ENCODE measurements at places on chromosomes 3 and 15.

DNA sequence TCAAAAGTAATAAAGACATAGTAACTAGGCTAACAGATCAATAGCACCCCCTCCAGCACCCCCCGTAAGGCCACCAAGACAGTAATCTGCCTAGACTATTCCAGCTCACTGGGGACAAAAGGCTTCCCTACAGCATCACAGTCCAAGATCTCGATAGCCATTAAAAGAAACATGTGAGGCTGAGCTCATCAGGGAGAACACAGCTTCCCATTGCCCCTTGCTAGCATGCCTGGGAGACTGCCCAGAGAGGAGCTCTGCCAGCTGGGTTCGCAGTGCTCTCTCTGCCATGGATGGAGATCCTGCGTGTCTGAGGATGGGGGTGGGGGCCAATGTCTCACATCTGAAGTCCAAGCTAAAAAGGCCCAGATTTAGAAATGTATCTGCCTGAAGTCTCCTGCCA lies 17.8 kb downstream of the LRIG1 start:
- no peak for DNase-seq

DNA sequence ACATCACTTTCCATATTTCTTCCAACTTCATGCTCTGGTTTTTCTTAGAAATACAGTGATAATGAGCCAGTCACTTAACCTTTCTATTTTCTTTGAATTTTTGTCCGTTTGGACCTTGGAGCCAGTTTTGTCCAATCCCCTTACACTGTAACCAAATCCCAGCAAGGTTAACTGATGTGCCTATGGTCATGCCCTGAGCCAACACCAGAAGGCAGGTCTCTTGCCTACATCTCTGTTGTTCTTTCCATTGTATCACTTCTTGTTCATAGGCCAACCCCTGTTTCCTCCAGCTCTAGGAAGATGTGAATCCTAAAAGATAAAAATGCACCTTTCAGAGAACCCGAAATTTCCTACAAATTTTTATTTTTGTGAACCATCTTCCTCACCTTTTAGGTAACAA lies 122.7 kb downstream of the CMSS1 start:
- DNase-seq = no peak

GRCh38 chr3:142319094-142319493 lies 93.7 kb upstream of the GK5 start:
- DNase-seq = no peak

DNA sequence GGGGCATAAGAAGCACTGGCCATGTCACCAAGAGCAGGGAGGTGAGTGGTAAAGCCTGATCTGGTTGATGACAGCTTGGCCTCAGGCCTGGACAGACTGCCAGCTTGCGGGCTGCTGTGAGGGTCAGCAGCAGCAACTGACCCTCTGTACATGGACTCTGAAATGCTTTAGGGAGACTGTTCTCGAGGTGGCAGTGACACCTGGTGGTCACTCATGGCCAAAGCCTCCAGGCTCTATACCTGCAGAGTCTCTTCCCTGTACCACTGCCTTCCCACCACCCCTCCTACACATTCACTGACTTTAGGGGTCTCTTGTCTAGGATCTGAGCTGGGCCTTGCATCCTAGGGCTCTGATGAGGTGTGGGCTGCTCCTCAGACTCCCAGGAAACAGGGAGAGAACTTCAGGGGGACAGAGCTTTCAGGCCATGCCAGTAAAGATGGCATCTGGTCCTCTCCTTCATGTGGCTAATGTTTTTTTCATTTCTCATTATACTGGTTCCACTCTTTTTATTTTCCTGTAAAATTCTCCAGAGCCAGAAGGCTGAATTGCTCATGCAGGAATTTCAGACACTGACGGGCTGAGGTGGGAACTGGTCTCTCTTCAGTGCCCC lies 17.2 kb upstream of the TIMP4 start:
- DNase-seq = no peak

- DNase-seq = no peak
Measured at GRCh38 chr15:48058371-48058770, 62.4 kb upstream of the SLC24A5 start.

- DNase-seq = no peak
Measured at GRCh38 chr3:21524133-21524532, 226.9 kb downstream of the ZNF385D start.

DNA sequence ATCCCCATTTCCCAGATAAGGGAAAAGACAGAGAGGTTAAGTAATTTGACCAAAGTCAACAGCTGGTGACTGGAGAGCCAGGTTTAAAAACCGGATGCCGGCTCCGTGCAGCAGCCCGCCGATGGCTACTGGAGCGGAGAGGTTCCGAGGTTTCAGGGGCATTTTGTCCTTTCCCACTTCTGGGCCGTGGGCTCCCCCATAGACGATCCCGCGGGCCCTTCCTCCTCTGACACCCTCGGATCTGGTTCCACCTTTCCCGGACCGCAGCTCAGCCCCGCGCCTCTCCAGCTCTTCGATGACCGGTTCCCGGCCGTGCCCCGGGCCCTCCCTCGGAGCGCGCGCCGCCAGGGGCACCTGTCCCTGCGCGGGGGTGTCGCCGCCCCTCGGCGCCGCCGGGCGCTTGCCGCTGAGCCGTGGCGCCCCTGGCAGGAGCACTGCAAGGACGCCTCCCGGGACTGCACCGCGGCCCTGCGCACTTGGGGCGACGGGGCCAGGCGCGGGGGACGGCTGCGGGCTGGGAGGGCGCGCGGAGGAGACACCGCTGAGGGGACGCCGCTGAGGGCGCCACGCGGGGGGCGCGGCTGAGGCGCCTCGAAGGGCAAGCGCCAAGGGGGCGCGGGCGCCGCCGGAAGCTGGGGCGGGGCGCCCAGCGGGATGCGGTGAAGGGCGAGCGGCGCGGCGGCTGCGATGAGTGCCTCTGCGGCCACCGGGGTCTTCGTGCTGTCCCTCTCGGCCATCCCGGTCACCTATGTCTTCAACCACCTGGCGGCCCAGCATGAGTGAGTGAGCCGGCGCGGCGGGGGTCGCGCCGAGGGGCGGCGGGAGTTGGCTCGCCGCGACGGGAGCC lies at the start of gene TM6SF1:
Gene TM6SF1 (plus strand): TSS at position 652 of the 847 bp plus-strand sequence. CDS start 36 bp downstream, at position 688.
- DNase-seq = no peak

DNA sequence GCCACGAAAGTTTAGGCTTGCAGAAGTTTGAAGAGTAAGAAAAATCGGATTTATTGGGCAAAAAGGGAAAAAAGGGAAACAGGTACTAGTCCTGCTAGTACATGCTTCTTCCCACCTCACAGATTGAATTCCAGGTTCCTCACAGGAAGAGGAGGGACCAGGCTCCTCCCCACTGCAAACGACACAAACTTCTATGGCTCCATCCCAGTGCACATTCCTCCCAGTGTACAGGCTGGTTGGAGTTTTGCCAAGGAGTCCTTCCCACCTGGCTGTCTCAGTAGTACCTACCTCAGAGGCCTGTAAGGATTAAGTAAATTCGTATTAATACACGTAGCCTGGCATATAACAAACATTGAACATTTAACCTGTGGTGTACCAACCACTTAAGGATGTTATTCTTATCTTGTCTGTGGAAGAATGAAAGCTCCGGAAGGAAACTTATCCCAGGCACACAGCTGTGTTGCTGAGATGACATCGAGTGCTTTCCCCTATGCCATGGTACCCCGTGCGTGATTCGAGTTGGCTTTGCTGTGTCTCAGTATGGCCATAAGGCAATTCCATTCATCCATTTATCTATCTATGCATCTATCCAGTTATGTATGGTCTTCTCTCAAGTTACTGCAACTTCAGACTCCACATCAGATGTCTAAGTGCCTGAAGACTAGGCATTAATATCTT lies 294.3 kb downstream of the LRTM1 start:
- no peak for DNase-seq

DNA sequence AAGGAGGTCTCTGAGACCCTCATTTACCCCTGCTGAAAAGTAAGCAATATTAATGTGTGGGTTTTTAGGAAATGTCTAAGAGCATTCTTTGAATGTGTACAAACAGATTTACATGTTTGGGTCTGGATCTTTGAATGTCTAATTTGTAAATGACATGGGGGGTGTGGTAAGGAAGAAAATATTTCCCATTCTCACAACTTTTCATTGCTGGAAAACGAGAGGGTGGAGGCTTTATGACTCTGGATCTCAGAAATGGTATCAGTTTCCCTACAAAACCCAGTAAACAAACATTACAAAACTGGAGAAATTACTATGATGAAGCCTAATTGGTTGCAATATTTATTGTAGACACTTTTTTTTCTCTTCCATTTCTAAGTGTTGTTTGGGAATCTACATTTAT lies 98.1 kb upstream of the FOXB1 start:
- no peak for DNase-seq

GRCh38 chr3:168213920-168214319 lies 118.2 kb upstream of the GOLIM4 start:
- DNase-seq = no peak

- no peak for DNase-seq
Measured at GRCh38 chr15:57405133-57405532, 28.8 kb downstream of the CGNL1 start.

- DNase-seq = no peak
Measured at GRCh38 chr3:146169891-146170290, 8.9 kb upstream of the PLOD2 start.

DNA sequence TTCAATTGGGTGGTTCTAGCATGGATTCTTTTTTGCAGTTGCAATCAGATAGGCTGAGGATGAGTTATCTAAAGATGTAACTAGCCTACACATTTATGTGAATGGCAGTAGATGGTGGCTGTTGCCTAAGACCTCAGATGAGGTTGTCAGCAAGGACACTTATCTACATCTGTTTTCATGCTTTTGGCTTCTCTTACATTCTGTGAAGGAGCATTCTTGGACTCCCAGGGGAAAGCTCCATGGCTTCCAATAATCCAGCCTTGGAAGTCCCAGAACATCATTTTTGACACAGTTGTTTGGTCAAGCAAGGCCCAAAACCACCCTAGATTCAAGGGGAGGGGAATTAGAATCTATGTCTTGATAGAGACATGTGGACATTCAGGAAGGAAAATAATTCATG lies 332.2 kb upstream of the RBMS3 start:
- no peak for DNase-seq

GRCh38 chr3:52062505-52062904 lies 6.1 kb upstream of the DUSP7 start:
- no peak for DNase-seq

GRCh38 chr3:61269435-61269834 lies 18.2 kb upstream of the FHIT start:
- no peak for DNase-seq

DNA sequence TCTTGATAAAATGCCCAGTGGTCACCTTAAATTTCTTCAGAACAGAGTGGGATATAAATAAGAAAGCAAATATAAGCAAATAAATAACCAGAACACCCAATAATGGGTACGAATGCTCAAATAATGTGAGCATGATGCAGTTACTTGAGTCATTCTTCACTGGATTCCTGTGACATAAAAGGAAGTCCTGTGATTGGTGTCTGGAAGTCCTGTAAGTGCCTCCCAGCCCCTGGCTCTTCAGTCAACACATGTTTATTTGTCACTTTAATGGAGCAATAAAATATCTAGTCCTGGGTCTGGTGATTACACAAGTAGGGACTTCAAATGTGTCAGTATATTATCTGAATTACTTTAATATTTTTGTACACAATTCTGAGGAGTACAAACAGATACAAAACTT lies 30.4 kb downstream of the TMEM212 start:
- DNase-seq = no peak

DNA sequence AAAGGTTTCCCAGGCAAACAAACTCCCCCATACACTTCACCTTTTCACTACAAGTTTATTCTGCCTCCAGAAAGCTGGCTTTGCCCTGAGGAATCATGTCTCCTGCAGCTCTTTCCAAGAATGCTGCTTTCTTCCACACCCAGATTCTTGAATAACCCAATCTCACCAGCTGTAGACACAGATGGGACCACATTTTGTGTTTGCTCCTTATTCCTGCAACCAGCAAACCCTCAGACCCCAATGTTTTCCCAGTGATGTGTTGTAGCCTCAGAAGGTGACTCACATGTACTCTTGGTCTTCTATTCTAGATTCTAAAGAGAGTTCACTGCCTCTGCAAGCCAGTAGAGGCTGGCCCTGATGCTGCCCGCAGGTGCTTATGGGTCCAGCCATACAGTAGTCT lies 23.6 kb upstream of the TRIM59 start:
- no peak for DNase-seq

DNA sequence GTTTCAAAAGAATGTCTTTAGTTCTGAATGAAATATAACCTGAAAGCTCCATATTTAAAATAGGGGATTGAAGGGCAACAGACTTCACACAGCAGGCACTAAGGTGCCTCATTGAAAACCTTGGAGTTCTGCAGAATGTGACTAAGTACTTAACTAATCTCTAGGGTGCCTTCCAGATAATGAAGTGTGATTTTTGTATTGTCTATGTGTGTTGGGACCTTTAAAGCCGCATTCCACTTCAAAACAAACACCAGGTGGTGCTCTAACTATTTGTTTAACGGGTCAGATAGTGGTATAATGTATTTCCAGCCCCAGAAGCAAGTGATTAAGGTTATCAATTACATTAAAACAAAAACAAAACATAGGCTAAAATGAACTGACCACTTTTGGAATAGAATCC lies 28.0 kb downstream of the TFG start:
- no peak for DNase-seq

- DNase-seq = no peak
Measured at GRCh38 chr15:43286074-43286473, 19.3 kb upstream of the TGM5 start.

DNA sequence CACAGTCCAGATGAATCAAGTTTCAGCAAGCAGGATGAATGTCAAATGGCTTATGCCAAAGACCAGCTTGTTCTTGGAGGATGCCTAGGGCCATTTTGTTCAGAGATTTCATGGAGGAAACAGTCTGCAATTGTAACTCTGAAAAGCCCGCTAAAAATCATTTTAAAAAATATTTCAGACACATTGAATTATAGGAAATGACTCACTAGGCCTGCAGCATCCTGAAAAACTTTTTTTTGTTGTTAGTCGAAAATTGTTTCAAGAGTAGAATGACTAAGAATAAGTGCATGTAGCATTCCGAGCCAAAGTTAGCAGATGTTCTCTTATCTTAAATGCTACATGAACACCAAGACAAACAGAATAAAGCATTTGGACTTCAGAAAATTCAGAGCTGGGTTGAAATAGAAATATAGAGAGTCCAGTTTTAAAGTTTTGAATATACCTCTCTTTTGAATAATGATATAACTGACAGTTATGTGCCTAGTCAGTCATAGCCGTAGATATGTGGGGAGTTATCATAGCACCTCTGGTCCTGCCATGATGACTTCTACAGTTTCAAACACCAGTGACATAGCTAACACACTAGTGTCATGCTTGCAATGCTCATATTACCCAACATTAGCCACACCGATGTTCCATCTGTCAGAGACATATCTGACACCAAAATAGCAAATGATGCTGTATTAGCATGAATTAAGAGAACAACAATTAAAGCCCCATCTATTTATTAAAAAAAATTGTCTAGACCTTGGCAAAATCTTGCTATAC lies 1462.8 kb upstream of the GBE1 start:
- no peak for DNase-seq

GRCh38 chr15:75695634-75696310 lies 16.9 kb downstream of the CSPG4 start:
- no peak for DNase-seq
